ENCODE measurements at places on chromosomes 1 and 21.

DNA sequence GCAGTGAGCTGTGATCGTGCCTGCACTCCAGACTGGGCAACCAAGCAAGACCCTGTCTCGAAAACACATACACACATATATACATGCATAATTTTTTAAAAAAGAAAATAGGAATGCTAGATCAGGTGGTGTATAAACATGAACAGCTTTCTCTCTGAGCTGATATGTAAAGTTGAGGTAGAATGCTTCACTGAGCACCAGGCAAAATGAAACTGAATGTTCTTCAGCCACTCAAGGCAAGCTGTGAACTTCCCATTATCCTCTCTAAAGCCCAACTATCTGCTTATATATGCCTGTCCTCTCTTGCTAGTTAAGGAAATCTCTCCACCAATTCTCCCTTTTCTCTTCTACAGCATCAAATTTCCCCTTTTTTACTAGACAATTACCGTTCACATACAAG, 93.0 kb downstream of the NUF2 start:
- DNase-seq = no peak

- DNase-seq = no peak
Measured at GRCh38 chr1:167440345-167440744, 78.0 kb downstream of the CD247 start.

- no peak for DNase-seq
Measured at GRCh38 chr21:41802684-41803083, 35.8 kb upstream of the RIPK4 start.

GRCh38 chr21:46478910-46479309, 20.2 kb downstream of the DIP2A start:
- DNase-seq = no peak

DNA sequence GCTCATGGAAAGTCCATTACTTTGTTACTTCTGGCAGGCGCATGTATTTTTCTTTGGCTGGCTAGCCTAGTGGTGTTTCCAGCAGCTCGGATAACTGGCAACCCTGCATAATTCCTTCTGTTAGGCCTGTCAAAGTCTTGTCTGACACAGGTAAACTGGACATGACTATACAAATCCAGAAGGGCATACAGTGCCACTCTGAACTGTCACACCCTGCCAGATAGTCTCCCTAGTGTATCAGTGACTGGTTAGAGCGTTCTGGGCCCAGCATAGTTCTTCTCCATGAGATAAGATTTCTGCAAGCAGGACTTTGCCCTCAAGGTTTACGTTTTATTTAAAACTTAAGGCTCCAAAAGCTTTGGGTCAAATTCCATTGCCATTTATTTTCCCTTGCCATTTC, 177.7 kb upstream of the GORAB start:
- DNase-seq = no peak

- no peak for DNase-seq
Measured at GRCh38 chr1:163471779-163472650, 150.3 kb downstream of the NUF2 start.

GRCh38 chr1:235739631-235740030, 90.0 kb upstream of the GNG4 start:
- no peak for DNase-seq

- DNase-seq = no peak
Measured at GRCh38 chr21:27646691-27647090, 679.8 kb upstream of the ADAMTS5 start.

GRCh38 chr21:26637201-26637745, 64.2 kb upstream of the CYYR1 start:
- DNase-seq = no peak

GRCh38 chr1:67485046-67485811, 55.0 kb upstream of the SERBP1 start:
- DNase-seq = no peak

DNA sequence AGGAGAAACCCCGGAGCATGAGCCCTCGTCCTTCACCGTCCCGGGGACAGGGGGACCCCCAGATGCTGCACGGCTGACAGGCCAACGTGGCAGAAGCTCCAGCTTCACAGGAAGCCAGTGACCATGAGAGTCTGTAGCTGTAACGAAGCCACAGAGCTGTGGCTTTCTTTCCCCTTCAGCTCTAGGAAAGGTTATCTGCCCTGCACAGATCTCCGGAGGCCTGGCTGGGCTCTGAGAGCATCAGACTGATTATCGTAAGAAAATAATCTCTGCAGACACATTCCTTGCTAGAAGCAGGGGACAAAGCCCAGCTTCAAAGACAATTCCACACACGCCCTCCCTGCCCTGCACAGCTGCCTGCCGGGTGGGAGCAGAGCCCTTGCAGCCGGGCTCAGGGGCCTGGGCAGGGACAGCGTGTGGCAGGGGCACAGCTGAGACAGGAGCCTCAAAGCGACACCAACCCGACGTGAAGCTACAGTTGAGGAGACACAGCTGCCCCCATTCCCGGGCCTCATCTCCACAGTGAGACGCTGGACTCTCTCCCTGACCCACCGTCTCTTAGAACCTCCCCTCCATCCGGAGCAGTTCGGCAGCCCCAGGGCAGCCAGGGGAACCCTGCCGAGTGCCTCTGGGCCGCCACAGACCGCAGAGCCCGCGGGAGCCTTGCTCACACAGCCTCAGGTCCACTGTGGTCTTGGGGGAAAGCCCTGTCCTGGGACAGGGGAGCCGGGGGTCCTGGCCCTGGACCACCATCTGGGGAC, 30.6 kb downstream of the POFUT2 start:
- no peak for DNase-seq

DNA sequence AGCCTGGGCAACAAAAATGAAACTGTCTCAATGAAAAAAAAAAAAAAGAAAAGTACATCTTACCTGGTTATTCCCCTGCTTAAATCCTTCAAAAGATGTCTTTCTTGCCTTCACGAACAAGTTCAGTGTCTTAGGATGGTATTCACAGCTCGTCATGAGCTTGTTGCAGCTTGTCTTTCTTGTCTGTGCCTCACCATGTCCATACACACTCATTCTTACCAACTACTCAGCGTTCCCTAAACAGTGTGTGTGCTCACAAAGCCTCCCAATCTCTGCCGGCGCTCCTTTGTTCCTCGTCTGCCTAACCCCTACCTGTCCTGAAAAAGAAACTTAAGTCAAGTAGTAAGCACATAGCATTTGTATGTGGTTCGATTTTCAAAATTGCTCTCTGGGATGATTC, 31.1 kb downstream of the UBE4B start:
- no peak for DNase-seq

DNA sequence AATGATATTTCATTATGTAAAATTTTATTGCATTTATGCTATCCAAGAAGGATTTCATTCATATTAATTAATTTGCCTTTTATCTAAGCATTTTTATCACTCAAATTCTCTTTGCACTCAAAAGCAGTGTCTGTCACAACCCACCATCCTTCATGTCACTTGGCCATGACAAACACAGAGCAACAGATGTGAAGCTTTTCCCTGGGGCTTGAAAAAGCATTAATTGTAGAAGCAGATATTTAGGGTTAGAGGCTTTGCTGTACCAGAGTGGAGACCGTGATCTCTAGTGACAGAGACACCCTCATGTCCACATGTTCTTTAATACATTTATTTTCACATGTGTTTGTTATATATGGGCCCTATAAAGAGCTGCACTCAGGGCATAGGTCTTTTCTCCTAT, 230.5 kb downstream of the SPATA17 start:
- no peak for DNase-seq

DNA sequence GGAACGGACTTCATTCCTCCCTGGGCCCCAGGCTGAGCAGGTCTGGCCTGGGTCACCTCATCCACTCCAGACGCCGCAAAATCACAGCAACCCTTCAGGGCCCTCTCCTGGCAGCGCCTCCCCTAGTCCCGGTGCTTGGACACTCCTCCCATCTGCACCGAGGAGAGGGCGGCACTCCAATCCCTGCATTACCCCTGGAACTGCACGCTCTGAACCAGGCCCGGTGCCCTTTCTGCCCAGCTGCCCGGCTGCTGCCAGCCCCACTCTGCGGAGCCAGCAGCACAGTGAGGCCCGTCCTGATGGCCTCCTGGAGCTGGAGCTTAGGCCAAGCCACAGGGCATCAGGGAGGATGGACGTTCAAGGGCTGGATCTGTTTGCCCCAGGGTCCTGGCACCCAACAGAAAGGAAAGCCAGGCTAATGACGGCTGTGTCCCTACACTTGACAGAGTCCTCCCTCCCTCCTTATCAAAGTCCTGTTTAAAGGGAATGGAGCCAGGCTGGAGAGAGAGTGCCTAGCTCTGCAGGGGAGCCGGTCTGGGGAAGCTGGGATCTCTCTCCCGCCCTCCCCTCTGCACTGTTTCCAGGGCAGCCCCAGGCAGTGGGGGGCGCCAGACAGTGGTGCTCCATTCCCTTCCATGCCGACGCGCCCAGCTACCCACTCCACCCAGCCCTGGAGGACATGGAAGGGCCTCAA, 12.7 kb downstream of the COL6A2 start:
- DNase-seq = no peak

DNA sequence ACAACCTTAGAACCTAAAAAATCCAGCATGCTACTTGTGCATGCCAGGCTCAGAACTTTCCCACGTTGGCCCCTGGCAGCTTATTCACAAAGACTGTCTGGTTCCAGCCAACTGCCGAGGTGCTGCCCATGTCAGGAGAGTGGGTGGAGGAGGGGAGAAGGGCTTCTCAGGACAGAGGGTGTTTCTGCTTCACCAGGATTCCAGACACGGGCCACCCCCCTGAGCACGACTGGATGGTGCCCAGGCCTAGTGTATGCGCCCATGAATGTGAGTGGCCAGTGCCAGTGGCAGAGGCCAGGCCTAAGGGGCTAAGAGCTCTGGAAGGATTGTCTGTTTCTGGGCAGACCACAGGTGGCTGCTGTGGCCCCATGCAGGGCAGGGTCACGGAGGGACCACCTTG, 148.2 kb upstream of the COL6A1 start:
- DNase-seq = no peak

GRCh38 chr1:147892731-147893214, 9.8 kb upstream of the GJA8 start:
- DNase-seq = peak; percentile 48

- DNase-seq = no peak
Measured at GRCh38 chr1:228953207-228953606, 217.9 kb downstream of the RHOU start.

- DNase-seq = no peak
Measured at GRCh38 chr1:156451505-156452160, 48.9 kb downstream of the MEF2D start.

DNA sequence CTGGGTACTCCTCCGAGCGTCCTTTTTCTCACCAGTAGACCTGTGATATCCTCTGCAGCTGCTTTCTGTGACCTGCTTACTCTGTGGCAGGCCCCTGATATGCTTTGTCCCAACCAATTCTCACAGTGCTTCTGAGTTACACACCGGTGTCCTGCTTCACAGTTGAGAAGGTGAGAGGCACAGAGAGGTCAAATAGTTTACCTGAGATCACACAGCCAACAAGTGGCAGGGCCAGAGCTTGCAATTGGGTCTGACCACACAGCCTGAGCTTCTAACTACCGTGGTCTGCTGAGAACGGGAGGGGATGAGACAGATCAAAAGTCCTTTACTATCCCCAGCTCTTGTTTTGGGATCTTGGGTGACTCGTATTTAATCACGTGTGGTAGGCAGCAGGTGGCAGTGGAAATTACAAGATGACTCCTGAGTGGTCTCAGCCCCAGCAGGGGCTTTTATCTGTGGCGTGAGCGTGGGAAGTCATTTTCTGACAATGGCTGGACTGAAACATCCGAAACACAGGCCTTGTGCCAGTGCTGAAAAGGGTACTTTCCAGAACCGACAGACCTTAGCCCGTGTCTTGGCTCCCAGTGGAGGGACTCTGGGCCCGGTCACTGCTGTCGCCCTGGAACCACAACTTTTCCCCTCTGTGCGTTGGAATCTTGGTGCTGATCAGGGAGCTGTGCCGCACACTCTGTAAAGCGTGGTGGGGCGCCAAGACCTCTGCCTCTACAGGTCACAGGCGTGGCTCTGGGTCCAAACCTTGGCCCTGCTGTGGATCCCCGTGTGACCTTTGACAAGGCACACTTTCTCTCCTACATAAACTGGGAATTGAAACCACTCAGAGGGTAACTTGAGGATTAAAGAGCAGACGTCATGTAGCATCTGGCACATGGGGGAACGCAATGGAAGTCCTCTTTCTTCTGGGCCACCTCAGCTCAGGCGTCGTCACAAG, 11.9 kb downstream of the THEMIS2 start:
- no peak for DNase-seq

- no peak for DNase-seq
Measured at GRCh38 chr1:4946343-4946742, 291.9 kb downstream of the AJAP1 start.

GRCh38 chr1:85135392-85135798, 65.4 kb downstream of the SYDE2 start:
- DNase-seq = no peak
